Activated CD8-positive, alpha-beta memory T cell treated with anti-CD3 and anti-CD28 coated beads for 4 hours (primary cell): ENCODE measurements at places on chromosomes 5 and 9.

- DNase-seq = no peak
These were observed 10.6 kb upstream of the PARP8 start for GRCh38 chr5:50655810-50656205.

DNA sequence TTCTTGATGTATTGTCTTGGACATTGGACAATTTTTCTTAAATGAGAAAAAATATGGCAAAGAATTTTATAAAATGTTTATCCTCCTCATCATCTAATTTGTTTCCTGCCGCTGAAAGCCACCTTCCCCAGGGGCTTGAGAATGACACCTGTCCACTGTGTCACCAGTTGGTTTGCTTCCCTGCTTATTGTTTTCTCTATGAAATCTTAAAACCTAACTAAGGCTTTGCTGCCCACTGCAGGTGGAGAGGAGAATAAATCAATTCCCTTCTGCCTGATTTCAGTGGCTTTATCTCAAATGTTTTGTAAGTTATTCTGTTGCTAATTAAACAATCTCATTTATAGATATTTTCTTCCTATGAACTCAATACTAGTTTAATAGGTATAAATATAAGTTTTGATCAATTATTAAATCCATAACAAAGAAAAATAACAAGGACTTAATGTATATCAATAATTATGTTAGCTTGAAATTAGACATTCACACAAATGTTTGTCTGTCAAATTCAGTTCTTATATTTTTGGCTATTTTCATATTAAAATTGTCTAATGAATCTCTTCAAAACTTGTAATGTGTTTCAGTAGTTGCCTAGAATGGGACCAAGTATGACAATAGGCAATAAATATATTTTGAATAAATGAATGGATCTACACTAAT lies 822.5 kb downstream of the PTPRD start:
- no peak for DNase-seq

DNA sequence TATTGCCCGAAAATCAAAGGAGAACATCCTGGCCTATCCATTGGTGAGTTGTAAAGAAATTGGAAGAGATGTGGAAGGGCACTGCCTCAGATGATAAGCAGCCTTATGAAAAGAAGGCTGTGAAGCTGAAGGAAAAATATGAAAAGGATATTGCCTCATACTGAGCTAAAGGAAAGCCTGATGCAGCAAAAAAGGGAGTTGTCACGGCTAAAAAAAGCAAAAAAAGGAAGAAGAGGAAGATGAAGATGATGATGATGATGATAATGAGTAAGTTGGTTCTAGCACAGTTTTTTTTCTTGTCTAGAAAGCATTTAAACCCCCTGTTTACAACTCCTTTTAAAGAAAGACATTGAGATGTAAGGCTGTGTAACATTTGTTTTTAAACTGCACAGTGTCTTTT lies 59.8 kb upstream of the ZBED3 start:
- no peak for DNase-seq

DNA sequence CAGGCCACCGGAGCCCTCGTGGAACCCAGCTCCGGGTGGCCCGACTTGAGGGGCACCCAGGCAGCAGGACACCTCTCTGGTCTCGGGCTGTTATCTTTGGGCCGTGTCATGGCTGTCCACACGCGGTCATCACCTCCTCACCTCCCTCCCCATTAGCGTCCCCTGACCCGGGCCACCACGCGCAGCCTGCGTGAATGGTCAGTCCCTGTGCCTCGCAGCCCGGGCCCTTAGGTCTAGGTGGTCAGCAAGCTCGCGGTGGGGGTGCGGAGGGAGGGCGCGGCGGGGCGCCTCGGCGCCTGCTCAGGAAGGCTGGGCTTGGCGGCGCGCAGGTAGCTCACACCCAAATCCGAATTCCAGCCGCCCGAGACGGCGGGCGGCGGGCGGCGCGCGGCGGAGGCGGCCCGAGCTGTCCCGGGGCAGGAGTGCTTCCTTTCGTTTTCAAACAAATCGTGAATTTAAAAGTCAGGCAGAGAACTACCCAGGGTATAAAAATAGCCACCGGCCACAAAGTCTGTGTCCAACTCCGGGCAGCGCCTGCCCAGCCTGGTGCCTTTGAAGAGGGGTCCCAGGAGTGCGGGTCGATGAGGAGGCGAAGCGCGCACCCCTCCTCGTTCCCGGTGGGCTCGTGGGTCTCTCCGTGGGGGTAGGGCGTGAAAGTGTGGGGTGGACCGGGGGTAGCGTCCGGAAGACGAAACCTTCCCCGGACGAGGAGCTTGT lies 1.0 kb upstream of the RXRA start:
- DNase-seq = no peak

DNA sequence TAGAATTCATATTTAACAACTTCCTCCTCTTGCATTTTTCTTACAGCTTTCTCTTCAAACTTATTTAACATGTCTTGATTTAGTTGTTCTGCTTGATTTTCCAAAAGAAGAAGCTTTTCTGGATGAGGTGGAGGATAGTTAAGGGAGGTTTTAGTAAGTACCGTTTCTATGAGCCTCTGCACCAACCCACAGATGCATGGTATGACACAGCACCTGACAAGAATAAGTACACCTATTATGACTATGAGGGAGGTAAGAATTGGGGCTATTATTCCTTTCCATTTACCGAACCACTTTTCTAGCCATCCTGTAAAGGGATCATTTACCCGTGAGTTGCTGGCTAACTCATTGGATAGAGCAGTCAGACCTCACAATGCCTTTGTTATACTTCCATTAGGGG lies 2.5 kb upstream of the HMGCS1 start:
- no peak for DNase-seq

DNA sequence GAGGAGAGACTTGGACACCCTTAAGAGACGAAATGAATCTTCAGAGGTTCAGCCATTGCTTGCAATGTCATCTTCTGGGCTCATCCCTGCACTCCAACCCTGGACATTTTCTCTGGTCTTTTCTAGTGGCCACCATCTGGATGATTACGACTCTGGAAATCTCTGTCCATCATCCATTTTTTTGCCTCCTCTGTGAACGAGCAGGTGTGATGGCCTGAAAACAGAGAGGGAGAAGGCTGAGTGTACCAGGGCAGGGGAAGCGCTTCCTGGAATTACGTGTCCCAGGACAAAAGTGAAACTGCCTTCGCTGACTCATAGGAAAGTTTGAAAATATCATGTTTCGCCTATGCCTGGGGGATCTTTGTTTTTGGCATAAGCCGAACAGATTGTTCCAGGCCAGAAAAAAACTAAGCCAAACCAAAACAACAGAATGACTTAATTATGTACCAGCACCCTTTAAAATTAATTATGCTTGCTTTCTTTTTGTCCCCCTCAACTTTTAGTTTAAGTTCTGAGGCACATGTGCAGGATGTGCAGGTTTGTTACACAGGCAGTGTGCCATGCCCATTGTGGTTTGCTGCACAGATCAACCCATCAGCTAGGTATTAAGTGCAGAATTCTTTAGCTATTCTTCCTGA lies 31.9 kb downstream of the ANKRD33B start:
- DNase-seq = no peak

GRCh38 chr5:29990681-29991080 lies 1202.8 kb upstream of the CDH6 start:
- DNase-seq = no peak

DNA sequence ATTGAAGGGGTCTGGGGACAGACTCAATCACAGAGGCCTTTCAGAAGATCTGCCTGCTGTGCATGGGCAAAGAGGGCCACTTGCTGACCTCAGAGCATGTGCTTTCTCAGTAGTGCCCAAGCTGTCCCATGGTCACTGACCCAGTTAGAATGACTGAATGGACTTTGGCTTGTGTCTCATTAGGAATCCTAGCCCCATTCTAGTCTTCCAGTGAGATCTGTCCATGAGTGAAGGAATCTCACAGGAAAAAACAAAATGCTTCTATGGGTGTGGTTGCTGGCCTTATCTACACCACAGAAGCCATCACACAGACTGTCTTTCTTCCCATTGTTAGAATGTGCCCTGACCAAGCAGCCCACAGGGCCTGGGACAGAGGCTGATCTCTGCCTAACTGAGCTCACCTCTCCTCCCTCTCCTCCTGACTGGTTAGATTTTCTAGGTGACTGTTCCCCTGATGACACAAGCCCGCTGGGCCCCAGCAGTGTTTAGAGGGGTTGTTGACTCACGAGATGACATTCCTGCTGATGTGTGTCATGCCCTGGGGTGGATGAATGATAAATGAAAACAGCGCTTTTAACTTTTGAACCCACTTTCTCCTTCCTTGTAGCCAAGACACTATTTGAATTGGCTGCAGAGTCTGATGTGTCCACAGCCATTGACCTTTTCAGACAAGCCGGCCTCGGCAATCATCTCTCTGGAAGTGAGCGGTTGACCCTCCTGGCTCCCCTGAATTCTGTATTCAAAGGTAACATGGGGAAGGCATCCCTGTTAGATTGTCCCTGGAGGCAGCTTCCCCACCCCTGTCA lies 24.8 kb downstream of the TGFBI start:
- no peak for DNase-seq

GRCh38 chr9:38322937-38323336 lies 69.6 kb upstream of the ALDH1B1 start:
- no peak for DNase-seq

DNA sequence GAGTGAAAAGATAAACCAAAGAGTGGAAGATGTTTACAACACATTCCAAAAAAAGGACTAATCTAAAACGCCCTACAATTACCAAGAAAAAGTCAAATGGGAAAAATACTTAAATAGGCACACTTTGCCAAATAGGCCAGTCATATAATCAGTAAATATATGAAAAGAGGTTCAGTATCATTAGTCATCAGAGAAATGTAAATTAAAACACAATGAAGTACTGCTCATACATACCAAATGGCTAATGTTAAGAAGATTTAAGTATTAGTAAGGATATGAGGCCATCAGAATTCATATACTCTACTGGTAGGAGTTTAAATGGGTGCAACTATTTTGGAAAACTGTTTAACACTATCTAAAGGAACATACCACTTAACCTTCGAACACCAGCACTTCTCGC lies 47.6 kb downstream of the ZDHHC21 start:
- no peak for DNase-seq

DNA sequence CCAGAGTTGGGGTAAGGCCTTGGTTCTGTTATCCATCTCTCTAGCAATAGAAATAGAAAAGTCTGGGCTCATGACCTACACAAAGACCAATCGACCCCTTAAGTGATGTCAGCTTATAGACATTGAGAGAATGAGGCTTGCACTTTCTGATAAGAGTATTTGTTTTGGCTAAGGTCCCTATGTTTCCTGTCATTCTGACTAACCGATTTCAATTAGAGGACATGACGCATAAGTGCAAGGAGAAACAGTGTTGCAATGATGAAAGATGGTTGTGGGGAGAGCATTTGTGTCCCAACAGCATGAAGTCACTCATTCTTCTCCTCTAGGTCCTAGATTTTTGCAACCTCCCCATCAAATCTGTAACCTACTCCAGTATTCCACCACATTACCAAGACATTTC lies 255.1 kb downstream of the MAT2B start:
- DNase-seq = no peak

DNA sequence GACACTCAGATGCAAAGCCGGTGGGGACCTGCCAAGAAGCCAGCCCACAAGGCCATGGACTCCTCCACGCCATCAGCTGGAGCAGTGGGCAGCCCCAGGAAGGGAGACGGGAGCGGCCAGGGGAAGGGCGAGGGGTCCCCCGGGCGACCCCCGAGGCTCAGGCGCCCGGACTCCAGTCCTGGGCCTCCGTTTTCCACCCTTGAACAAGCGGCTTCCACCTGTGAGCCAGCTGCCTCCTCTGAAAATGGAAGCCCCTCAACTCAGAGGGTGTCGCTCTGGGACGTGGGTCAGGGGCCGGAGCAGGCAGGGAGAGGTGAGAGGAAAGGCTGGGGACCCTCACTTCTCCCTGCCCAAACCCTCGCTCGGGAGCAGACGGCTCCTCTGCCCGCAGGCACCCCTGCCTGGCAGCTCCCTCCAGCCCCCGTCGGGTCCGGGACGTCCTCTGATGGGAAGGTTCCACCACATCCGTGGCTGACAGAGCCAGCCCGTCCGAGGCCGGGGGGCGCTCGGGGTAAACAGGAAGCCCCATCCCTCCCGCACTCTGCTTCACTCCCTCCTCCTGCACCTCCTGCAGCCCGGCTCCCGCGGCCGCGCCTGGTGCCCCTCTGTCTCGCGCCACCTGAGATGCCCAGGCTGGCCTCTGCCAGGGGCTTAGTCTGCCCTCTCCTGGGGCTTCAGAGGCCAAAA lies 3.7 kb upstream of the EGFL7 start:
- DNase-seq = no peak

DNA sequence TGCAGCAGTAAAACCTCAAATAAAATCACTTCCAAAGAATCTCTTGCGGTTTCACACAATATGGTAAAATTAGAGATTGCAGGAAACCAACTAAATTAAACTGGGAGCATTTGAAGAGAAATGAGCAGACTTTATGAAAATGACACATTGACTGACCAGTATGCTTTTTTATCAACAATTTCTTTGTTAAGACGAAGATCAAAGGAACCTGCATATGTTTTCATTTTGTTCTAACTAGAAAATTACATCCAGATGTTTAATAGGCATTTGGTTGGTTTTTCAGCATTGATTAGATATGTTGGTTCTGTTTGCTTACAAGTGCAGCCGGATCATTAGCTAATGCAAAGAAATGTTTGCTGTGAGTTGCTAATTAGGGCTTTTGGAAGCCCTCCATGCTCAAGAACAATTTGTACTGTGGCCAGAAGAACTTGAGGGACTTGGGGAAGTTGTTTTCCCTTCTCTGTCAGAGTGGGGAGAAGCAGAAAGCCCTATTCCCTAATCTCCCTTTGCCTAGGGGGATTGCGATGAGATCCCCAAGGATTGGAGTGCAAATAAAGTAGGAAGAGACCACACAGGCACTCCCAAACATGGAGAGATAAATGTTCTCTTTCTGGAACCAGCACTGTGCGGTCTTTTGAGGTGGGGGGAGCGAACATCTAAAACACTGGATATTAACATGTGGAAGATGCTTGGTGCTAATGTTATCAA lies 4.5 kb upstream of the TLE1 start:
- no peak for DNase-seq

GRCh38 chr5:110718311-110718710 lies 8.2 kb downstream of the TMEM232 start:
- no peak for DNase-seq

DNA sequence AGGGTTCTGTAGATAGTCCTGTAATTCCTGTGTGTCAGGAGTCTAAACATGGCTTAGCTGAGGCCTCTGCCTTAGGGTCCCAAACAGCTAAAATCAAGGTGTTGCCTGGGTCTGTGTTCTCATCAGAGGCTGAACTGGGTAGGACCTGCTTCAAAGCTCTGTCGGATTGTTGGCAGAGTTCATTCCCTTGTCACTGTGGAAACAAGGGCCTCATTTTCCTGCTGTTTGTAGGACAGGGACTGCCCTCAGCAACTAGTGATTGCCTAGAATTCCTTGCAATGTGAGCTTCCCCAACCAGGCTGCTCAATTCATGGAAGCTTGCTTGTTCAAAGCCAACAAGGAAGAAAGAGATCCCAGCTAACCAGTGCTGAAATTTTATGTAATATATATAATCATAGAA lies 283.2 kb downstream of the DNAH5 start:
- no peak for DNase-seq
